ENCODE measurements at places on chromosomes 6 and 20. TPM values are rescaled to one million over a fixed set of nuclear protein-coding genes. Genes with fewer than 3 reads are reported as not detected.

- peaks cover 35% of the 10 kb centered on the region for H3K27me3 ChIP-seq
- no peaks in the 10 kb centered on the region for H3K36me3 ChIP-seq
- no peak overlapping the region for H3K27ac ChIP-seq
- no peak for DNase-seq
Observed at GRCh38 chr6:28653876-28654275, 128.2 kb downstream of the GPX5 start.

DNA sequence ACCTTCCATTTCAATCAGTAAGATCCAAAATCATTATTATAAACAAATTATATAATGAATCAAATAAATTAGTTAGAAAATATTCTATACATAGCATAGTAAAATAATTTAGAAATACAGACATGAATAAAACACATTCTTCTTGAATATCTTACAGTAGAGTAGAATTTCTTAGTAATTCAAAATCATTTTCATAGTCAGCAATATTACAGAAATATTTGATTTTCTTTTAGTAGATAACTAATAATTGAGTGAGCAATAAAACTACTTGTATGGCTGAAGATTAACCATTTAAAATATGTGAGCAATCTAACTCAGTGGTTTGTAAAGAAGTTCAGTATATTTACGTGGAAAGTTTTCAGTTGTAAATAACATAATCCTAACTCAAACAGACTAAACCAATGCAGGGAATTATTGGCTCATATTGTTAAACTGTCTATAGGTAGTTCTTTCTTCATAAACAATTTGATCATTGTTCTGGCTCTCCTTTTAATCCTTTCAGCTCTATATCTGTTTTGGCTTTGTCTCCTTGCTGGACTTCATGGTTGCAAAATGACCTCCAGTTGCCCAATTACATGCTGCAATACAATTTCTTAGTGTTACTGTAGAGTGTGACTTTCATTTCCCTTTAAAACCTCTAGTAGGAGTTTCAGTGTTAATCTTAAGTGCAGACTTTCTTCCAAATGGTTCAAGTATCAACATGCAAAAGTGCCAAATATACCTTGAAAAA lies 307.5 kb downstream of the EYS start:
- no peaks in the 10 kb centered on the region for H3K4me1 ChIP-seq
- no peak overlapping the region for H3K4me3 ChIP-seq
- no peak for DNase-seq

Gene MAS1L
- not detected for total RNA-seq

Gene BPIFB4
- not detected for total RNA-seq

DNA sequence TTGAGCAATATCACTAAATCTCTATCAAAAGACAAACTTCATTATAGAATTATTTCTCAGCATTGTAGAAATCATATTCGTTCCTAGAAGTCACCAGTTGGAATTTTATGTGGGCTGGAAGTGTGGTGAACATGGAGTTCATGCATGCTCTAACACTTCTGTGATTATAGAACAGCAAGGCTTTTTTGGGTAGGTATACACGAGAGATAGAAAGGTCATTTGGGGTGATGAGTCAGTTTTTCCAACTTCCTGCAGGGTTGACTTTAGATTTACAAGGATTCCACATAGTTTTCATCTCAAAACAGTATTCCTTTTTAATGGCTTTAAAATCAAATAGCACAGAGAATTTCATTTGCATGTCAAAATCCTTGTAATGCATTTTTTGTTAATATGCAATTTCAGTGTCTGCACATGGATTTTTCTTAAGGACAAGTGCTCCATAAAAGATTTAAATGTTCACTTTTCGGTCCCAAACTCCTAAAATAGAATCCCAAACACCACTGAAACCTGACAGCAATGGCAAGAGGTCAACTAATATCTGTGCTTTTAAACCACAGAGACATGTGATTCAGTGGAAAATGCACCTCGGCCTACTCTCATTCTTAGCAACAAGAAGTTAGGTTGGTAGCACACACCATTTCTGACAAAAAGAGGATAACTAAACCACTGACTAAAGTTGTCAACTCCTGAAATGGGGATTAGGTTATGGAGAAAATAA lies 211.0 kb downstream of the MOXD1 start:
- H3K4me1 ChIP-seq, result peaks cover 7% of the 10 kb centered on the region
- H3K27me3 ChIP-seq, result no peaks in the 10 kb centered on the region
- no peaks in the 10 kb centered on the region for H3K36me3 ChIP-seq
- DNase-seq, result no peak
- H3K27ac ChIP-seq, result peak overlapping the region; percentile 4

GRCh38 chr6:149934249-149935156 lies 7.3 kb upstream of the ULBP2 start:
- H3K4me3 ChIP-seq, result no peak overlapping the region
- no peak for DNase-seq
- H3K4me1 ChIP-seq, result peaks cover 12% of the 10 kb centered on the region
- H3K36me3 ChIP-seq, result no peaks in the 10 kb centered on the region
- H3K27ac ChIP-seq, result no peak overlapping the region
- peaks cover 98% of the 10 kb centered on the region for H3K27me3 ChIP-seq

DNA sequence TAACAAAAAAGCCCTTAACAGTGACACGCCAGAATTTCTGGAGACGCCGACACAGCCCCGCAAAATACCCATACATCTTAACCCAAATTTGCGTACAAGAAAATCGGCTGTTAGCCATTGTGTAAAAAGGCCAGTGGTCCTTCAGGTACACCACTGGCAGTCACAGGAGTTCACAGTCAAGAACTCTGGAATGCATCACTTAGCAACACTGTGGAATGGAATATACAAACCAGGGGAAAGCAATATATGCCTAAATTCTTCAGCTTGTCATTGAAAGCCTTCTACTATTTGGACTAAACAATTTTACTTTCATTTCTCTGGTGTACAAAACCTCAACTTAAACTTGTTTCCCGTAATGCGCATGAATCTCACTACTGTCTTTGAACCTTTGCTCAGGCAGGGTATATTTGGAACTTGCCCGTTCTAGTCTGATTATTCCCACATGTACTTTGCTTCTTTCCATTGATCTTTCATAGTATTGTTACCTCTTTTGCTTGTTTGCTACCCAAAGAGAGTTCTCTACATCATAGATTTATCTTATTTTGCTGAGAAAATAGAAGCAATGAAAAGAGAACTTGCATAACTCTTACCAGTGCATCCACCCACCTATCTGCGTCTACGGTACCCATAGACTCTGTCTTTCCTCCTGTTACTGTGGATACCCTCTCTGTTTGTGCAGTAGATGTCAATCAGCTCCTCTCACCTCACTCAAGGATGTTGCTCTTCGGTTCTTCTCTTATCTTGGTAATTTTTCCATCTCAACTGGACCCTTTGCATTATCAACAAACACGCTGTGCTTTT lies at the start of gene ARMH2:
Gene ARMH2 (minus strand): TSS at position 178 of the 801 bp plus-strand sequence. CDS start 60 bp downstream, at position 118.
- H3K36me3 ChIP-seq, result no peaks in the 10 kb centered on the region
- H3K27me3 ChIP-seq, result no peaks in the 10 kb centered on the region
- no peaks in the 10 kb centered on the region for H3K4me1 ChIP-seq
- H3K27ac ChIP-seq, result no peak within 1 kb of the TSS

- no peaks in the 10 kb centered on the region for H3K27me3 ChIP-seq
- no peak overlapping the region for H3K4me3 ChIP-seq
- H3K27ac ChIP-seq, result peak overlapping the region; percentile 82
- no peaks in the 10 kb centered on the region for H3K36me3 ChIP-seq
- no peaks in the 10 kb centered on the region for H3K4me1 ChIP-seq
Observed at GRCh38 chr20:19231359-19232035, 19.1 kb downstream of the SLC24A3 start.

Gene ADTRP
- not detected for total RNA-seq
